ENCODE measurements at places on chromosomes 3 and 15.
A peak's percentile ranks its signal among the peaks of the same experiment; 100 is the strongest.

GRCh38 chr15:26113296-26113695 lies 250.2 kb upstream of the ATP10A start:
- DNase-seq: no peak

DNA sequence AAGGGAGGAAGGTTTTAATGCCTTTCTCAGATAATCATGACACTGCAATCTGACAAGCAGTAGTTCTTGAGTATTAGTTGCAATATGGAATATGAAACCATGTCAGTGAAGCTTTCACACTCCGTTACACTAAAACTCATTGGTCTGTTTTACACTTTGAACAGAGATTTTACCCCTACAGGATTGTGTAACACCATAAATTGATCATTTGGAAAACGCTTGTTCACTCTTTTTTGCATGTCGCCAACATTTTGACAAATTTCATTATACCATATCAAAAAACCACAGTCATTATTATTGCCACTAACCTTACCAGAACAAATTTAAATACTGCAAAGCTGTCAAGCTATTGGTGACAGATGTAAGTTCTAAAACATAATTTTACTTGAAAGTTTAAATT lies 404.8 kb upstream of the THBS1 start:
- DNase-seq: no peak

DNA sequence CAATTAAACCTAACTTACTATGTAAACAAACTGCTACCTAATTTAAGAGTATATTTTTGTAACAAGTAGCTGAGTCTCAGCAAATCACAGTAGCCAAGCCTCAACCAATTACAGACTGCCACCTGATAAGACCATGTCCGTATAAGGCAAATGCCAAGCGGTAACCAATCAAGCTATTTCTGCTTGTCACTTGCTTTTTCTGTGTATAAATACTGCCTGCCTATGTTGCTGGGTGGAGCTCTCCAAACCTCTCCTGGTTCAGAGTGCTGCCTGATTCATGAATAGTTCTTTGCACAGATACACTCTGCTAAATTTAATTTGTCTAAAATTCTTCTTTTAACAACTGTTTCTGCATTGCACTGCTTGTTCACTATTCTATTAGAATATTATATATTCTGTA lies 42.6 kb downstream of the ZNF148 start:
- DNase-seq: no peak

- no peak for DNase-seq
Measured at GRCh38 chr3:37680401-37680800, 181.3 kb upstream of the CTDSPL start.

- no peak for DNase-seq
Measured at GRCh38 chr3:125112981-125113380, 57.2 kb upstream of the HEG1 start.

DNA sequence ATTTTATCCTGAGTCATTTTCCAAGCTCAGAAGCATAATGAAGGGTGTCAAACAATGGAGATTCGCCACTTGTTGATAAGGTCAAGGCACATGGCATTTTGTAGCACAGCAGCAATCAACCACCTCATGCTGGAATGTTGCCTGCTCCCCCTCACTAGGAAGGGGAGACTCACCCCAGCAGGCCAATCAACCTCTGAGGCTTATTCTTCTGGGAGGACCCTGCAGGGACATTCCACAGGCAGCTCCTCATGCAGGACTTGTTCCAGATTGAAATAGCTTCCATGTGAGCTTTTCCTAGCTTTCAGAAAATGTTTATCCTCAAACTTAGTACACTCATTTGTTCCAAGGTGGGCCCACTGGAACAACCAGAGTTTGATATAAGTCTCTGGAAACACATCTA lies 77.6 kb downstream of the SSR3 start:
- no peak for DNase-seq

DNA sequence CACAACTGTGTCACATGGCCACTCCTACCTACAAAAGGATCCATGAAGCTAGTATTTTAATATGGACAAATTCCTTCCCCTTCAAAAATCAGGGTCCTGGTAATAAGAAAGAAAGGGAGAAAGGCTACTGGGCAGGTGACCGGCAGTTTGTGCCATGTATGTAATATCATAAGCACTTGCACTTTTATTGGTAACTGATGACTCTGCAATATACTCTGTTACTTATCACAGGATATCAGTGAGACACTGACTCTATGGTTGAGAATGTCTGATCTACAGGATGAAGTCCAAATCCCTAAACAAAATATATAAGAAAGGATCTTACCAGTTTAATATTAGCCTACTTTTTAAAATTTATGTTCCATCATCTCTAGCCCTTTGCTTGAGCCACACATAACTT lies 315.2 kb downstream of the AGBL1 start:
- no peak for DNase-seq

DNA sequence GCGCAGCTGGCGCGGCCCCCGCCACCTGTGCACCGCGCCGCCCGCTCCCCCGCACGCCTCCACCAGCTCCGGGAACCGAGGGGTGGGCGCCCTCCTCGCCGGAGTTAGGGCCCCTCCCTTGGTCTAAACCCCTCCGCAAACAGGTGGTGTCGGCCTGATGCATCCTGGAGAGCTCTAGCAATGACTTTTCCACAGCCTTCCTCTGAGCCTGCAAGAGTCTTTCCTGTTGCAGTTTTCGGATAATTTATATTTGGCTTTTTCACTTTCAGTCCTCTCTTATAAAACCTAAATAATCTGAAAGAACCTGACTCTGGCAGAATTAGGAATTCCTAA lies 334 bp upstream of the IGSF11 start:
- DNase-seq: no peak

DNA sequence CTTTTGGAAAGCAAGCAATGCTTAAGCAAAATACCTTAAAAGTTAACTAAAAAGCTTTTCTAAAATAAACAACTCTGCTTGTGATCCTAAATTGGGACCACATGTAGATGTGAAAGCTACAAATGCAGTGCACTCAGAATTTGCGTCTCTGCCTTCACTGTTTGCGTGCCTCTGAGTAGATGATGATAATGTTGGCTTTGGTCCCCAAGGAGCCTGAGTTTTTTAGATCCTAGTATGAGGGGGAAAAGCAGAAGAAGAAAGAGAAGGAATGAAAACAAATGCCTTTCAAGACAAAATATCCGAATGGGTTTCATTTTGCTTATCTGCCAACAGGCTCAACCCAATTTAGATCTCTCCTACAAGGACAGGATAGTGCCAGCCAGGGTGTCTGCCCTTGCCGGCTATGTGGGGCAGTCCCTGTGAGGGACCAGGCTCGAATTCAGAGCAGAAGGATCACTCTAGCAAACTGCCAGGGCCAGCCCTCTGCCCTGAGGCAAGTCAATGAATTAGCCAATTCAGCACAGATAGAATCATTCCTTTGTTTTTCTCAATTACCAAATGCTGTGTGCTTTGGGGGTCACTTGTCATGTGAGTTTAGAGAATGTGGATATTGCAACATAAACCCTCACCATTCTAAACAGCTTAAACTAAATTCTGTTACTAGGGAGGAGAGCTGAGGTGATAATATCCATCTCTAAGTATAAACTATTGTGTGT lies 28.5 kb downstream of the SCG5 start:
- peak; percentile 44 for DNase-seq

DNA sequence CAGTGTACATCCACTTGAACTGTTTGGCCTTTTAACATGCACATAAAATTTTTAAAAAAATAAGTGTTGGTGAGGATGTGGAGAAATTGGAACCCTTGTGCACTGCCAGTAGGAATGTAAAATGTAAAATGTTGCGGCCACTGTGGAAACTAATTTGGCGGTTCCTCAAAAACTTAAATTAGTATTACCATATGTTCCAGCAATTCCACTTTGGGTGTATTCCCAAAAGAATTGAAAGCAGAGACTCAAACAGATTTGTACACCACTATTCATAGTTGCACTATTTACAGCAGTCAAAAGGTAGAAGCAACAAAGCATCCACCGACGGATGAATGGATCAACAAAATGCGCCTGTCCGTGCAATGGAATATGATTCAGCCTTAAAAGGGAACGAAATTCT lies 55.2 kb upstream of the SEC61A1 start:
- no peak for DNase-seq

DNA sequence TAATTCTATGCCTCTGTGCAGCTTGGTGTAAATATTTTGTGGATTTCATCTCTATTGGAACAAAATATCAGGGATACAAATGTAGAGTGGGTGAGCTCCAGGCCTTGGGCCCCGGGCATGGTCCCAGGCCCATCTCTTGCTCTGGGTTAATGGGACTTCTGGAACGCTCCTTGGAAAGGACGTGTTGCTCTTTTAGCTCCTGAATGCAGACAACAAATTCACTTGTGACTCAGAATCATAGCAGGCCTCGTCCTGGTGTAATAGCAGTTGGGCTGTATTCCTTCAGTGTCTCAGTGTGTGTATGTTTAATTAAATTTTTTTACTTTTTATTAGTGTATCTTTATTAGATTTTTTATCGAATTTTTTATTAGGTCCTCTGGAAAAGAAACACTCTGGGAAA lies 266.7 kb upstream of the C2CD4B start:
- DNase-seq: no peak

DNA sequence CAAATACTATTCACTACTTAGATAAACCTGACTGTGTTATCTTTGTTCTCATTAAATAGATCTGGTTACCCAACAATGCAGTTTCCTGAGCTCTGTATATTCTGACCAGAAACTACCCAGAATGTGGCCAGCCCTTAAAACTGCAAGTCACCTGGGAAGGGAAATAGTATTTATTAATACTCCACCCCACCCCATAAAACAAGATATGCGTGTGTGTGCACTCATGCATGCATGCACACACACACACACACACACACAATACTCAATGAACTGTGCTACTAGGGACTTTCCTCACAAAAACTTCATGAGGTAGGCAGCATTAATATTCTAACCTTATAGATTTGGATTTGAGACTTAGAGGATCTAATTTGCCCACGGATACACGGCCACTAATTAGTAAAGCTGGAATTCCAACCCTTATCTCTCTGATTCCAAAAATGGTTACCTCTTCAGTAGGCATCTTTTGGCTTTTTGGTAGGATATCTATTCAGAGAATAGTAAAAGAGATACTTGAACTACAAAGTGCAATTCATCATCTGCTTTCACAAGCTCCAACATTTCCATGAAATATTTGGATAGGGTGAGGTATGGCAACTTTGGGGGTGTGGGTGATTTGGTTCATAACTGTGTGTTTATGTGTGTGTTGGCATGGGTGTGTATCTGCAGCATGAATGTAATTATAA lies 197.0 kb upstream of the CFAP20DC start:
- DNase-seq: no peak

- DNase-seq: peak; percentile 34
Measured at GRCh38 chr3:107235928-107236315, 141.3 kb upstream of the CCDC54 start.

DNA sequence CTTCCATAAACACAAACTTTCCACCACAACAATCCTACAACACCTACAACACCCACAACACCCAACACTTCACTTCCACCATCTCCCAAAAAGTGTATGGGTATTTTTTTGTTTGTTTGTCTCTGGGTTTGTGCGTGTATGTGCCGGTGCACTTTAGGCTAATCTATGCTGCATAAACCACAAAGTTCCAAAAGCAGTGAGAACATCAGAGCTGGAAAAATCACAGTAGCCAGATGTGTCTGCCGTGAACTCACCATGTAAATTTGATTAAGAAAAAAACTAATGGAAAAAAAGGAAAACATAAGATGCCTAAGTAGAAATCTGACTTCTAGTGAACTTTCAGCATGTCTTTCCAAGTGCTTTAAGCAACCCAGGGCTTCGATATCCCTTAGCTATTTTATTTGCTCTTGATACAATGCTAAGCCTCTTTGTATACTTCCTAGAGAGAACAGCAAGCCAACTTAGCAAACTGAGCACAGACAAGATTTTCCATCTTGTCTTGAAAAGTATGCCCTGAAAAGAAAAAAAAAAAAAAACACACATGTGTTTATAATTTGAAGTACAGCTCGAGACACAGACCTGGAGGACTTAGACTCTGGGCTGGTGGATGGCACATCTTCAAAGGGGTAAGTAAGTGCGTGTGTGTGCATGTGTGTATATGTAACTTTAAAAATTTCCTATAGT lies 91.4 kb downstream of the WWTR1 start:
- DNase-seq: no peak

DNA sequence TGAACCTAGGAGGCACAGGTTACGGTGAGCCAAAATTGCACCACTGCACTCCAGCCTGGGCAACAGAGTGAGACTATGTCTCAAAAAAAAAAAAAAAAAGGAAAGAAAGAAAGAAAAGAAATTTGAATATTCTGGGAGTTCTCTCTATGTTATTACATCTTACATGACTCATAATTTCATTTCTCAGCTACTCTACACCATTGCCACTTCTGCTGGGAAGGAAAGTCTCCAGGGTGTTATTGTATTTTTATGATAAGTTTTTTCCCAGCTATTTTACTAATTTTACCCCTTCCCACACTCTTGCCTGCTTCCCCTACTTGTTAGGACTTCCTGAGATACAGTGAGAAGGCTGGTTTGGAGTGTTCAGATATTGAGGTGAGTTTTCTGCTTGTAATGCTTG lies 69.7 kb upstream of the UMPS start:
- DNase-seq: no peak

- DNase-seq: no peak
Measured at GRCh38 chr15:28027714-28028076, 71.4 kb downstream of the OCA2 start.

- DNase-seq: no peak
Measured at GRCh38 chr3:138875096-138875753, 40.5 kb upstream of the PIK3CB start.

Measured in amygdala (tissue), 56 donors.